ENCODE measurements at places on chromosomes 4 and X.

- H3K27me3 ChIP-seq, result no peaks in the 10 kb centered on the region
- peak overlapping the region; percentile 86 for H3K4me3 ChIP-seq
- peaks cover 7% of the 10 kb centered on the region for H3K36me3 ChIP-seq
- no peak for DNase-seq
- H3K4me1 ChIP-seq, result peaks cover 36% of the 10 kb centered on the region
- peak overlapping the region; percentile 66 for H3K27ac ChIP-seq
Measured at GRCh38 chr4:88524171-88524570, 595 bp upstream of the PYURF start.

- no peaks in the 10 kb centered on the region for H3K4me1 ChIP-seq
- H3K27me3 ChIP-seq, result no peaks in the 10 kb centered on the region
- no peak overlapping the region for H3K27ac ChIP-seq
- peak overlapping the region; percentile 11 for H3K4me3 ChIP-seq
- peak; percentile 53 for DNase-seq
Measured at GRCh38 chr4:157992038-157992705, 180.7 kb downstream of the GASK1B start.

- no peaks in the 10 kb centered on the region for H3K36me3 ChIP-seq
- no peaks in the 10 kb centered on the region for H3K4me1 ChIP-seq
- no peak overlapping the region for H3K27ac ChIP-seq
- H3K4me3 ChIP-seq, result no peak overlapping the region
Measured at GRCh38 chrX:22699581-22700091, 300.1 kb upstream of the DDX53 start.

GRCh38 chr4:51845711-51846110 is 2.8 kb downstream of the DCUN1D4 start:
- no peak for DNase-seq
- peaks cover 20% of the 10 kb centered on the region for H3K4me1 ChIP-seq
- H3K27me3 ChIP-seq, result no peaks in the 10 kb centered on the region
- no peak overlapping the region for H3K27ac ChIP-seq
- H3K4me3 ChIP-seq, result no peak overlapping the region

DNA sequence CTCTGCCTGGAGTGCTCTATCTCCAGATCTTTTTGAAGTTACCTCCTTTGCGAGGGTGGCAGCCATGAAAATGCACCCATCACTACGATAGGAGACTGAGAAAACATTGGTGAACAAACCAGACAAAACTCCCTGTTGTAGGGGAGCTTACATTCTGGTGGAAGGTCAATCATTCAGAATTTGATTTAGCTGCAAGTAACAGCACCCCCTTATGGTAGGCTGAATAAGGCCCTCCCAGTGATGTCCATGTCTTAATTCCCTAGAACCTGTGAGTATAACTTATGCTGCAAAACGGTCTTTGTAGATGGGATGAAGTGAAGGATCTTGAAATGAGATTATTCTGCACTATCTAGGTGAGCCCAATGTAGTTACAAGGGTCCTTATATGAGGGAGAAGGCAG is 5.6 kb upstream of the TEC start:
- H3K36me3 ChIP-seq, result no peaks in the 10 kb centered on the region
- H3K27ac ChIP-seq, result no peak overlapping the region
- H3K4me1 ChIP-seq, result peaks cover under 1% of the 10 kb centered on the region
- H3K4me3 ChIP-seq, result no peak overlapping the region

DNA sequence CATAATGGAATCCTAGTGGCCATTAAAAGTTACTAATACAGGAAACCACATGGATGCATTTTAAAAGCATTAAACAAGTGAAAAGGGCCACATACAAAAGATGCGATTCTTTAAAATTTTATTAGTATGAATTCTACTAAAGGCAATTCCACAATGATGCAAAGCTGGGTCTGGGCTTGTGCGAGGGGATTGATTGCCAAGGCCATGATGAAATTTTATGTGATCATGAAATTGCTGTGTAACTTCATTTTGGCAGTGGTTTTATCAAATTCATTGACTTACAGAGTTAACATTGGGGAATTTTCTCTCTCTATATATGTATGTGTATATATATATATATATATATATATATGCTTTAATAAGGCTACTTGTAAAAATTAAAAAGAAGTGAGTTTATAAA is 1142.5 kb upstream of the IGFBP7 start:
- no peaks in the 10 kb centered on the region for H3K27me3 ChIP-seq
- no peak overlapping the region for H3K4me3 ChIP-seq
- no peaks in the 10 kb centered on the region for H3K36me3 ChIP-seq
- no peak for DNase-seq

- no peaks in the 10 kb centered on the region for H3K27me3 ChIP-seq
- no peak overlapping the region for H3K27ac ChIP-seq
- no peak for DNase-seq
- H3K4me3 ChIP-seq, result no peak overlapping the region
Measured at GRCh38 chrX:42686706-42687105, 91.3 kb downstream of the PPP1R2C start.

DNA sequence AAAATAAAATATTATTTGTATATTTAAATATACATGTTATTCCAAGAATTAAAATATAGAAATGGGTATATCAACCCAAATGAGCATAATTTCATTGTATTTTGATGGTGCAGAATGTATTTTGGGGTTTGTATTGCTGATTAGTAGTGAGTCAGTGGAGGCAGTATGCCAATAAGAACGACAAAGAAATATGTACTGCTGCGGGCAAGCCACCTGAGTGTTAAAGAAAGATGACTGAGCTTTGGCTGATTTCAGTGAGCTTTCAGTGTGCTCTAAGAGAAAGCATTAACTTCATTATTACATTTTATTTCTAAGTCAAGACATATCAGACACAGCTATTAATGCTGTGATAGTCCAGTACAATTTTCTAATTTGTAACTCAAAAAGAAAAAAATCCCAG is 297.8 kb downstream of the ANK2 start:
- no peaks in the 10 kb centered on the region for H3K36me3 ChIP-seq
- no peak overlapping the region for H3K27ac ChIP-seq
- no peak for DNase-seq

DNA sequence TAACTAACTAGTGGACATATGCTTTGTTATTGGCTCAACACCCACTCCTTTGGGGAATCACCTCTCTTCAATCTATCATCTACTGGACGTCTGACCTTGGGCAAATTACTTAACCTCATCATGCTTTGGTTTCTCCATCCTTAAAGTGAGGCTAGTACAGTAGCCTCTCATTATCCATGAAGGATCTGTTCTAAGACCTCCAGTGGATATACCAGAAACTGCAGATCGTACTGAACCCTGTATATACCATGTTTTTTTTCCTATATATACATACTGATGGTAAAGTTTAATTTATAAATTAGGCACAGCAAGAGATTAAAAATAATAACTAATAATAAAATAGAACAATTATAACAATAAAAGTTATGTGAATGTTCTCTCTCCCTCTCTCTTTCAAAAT is 56.2 kb downstream of the HMGB3 start:
- H3K4me3 ChIP-seq, result no peak overlapping the region
- H3K4me1 ChIP-seq, result no peaks in the 10 kb centered on the region
- no peak overlapping the region for H3K27ac ChIP-seq

- peaks cover 6% of the 10 kb centered on the region for H3K4me1 ChIP-seq
- no peaks in the 10 kb centered on the region for H3K36me3 ChIP-seq
- peak overlapping the region; percentile 96 for H3K27ac ChIP-seq
Measured at GRCh38 chrX:119870626-119871131, 854 bp downstream of the RNF113A start.

GRCh38 chrX:16756724-16757123 is 29.5 kb upstream of the TXLNG start:
- peaks cover 41% of the 10 kb centered on the region for H3K36me3 ChIP-seq
- H3K4me3 ChIP-seq, result no peak overlapping the region
- no peaks in the 10 kb centered on the region for H3K27me3 ChIP-seq
- no peaks in the 10 kb centered on the region for H3K4me1 ChIP-seq

DNA sequence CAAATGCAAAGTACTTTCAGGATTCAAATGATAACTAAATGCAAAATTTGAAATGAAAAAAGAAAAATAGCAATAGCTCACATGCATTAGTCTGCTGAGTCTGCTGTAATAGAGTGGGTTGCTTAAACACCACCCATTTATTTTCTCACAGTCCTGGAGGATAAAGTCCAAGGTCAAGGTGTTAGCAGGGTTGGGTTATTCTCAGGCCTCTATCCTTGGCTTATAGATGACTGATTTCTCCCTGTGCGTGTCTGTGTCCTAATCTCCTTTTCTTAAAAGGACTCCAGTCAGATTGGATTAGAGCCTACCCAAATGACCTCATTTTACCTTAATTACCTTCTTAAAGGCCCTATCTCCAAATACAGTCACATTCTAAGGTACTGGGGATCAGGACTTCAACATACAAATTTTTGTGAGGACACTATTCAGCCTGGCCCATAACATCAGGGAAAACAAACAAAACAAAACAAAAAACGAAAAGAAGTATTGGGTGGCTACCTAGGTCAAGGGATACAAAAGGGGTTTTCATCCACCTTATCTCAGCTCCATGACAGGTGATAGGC is 6.3 kb upstream of the TBL1X start:
- no peaks in the 10 kb centered on the region for H3K27me3 ChIP-seq
- H3K4me1 ChIP-seq, result peaks cover 27% of the 10 kb centered on the region
- H3K27ac ChIP-seq, result no peak overlapping the region
- H3K36me3 ChIP-seq, result no peaks in the 10 kb centered on the region
- no peak overlapping the region for H3K4me3 ChIP-seq
- no peak for DNase-seq

DNA sequence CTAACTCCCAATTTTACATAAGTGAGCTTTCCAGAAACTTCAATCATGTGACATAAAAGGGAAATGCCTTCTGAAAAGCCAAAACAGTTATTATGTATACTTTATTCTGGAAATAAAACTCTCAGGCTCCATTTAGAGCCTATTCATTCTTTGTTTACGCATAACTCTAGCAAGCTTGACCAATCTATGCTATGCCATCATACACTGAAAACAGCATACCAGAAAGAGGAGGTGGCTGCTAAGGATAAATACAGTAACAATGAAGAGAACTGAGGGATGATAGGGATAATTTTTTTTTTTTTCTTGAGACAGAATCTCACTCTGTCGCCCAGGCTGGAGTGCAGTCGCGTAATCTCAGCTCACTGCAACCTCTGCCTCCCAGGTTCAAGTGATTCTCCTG is 24.4 kb downstream of the CDKL2 start:
- no peaks in the 10 kb centered on the region for H3K36me3 ChIP-seq
- no peaks in the 10 kb centered on the region for H3K4me1 ChIP-seq

DNA sequence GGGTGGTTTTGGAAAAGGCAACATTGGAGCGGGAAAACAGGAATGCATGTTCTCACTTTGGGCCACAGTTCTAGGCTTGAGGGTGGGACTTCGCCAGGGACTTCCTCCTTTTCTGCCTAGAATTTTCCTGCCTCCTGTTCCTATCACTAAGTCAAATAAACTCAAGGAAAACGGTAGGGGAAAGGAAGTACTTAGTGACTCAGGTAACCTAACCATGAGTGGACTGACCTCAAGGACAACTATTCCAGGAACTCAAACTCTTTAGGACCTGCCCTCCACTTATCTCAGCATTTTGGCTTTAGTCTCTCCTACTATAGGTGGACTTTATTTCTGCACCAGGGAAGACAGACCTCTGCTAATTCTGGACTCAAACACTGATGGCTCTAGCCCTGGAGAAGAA is 281.7 kb downstream of the ZNF674 start:
- no peak overlapping the region for H3K27ac ChIP-seq
- H3K4me3 ChIP-seq, result no peak overlapping the region
- H3K4me1 ChIP-seq, result no peaks in the 10 kb centered on the region
- no peak for DNase-seq
- no peaks in the 10 kb centered on the region for H3K27me3 ChIP-seq

GRCh38 chr4:184649971-184650855 is 675 bp downstream of the PRIMPOL start:
- H3K4me1 ChIP-seq, result peaks cover 37% of the 10 kb centered on the region
- peak overlapping the region; percentile 82 for H3K27ac ChIP-seq
- H3K36me3 ChIP-seq, result peaks cover 7% of the 10 kb centered on the region
- peak overlapping the region; percentile 89 for H3K4me3 ChIP-seq
- DNase-seq, result no peak

- no peak for DNase-seq
- no peaks in the 10 kb centered on the region for H3K36me3 ChIP-seq
- no peaks in the 10 kb centered on the region for H3K4me1 ChIP-seq
- H3K27me3 ChIP-seq, result no peaks in the 10 kb centered on the region
- no peak overlapping the region for H3K27ac ChIP-seq
Measured at GRCh38 chr4:97665553-97665952, 477.7 kb downstream of the STPG2 start.

DNA sequence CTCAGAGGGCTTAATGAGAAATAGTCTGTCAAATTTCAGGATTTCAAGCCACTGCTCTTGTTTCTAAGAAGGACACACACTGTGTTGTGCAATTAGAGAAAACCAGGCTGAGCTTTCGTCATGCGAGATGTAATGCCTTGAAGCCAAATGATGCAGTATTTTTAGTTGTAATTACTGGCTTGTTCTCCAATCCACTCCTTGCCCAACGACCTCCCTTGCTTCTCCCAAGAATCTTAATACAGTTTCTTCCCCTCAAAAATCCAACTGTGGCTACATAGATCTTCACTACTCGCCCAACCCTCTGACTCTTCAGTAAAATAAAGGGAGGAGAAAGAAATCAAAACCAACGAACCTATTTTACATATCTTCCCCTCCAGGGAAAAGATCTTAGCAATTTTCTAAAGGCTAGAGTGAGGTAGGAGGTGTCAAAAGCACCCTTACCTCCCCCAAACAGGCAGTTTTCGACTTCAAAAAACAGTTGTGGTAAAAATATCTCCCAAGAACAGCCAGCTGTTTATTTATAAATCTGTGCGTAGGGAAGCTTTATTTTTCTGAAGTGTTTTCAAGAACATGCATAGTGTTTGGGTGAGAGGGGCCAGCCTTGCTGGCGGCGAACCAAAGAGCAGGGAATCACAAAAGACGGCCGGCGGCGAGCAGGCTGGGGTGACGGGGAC is 68.7 kb downstream of the MGST2 start:
- peaks cover 24% of the 10 kb centered on the region for H3K27me3 ChIP-seq
- H3K4me1 ChIP-seq, result peaks cover 14% of the 10 kb centered on the region
- no peaks in the 10 kb centered on the region for H3K36me3 ChIP-seq
- no peak for DNase-seq
- no peak overlapping the region for H3K4me3 ChIP-seq
